ENCODE measurements at places on chromosomes 12 and 14.

- DNase-seq: no peak
These were observed 41.6 kb downstream of the RNF34 start for GRCh38 chr12:121441555-121441954.

DNA sequence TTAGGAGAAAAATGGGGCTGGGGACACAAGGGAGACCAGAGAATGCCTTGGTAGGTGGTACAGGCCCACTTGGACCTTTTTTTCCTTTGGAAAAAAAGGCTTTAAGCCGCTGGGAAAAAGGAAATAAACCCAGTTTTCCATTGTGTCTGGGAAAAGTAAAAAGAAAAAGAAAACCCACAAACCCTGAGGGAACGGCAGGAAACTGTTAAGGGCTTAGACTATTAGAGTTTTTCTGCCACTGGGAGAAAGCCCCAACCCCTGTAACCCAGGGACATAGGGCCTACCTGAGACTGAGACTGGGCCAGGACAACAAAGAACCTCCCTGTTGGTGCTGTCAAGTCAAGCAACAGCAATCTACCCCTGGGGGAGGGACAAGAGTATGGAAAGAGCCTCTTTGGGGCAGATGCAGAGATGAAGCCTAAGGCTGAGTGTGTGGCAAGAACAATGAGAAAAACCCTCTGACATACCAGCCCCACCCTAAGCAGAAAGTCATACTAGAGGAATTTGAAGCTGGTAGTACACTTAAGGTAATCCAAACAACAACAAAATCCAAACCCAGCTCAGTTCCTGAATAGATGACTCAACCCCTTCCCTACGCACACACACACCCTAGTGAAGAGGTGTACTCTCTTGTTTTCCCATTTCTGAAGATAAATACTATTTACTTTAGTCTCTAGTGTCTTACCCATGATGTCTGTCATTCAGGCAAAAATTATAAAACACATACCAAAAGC, 22.8 kb downstream of the ATF1 start:
- DNase-seq: no peak

- DNase-seq: no peak
These were observed 929.5 kb downstream of the VRK1 start for GRCh38 chr14:97726676-97727075.

- no peak for DNase-seq
These were observed 40.9 kb upstream of the NOS1 start for GRCh38 chr12:117402363-117402762.

- DNase-seq: no peak
These were observed 22.8 kb upstream of the GOLGA3 start for GRCh38 chr12:132851465-132851864.

DNA sequence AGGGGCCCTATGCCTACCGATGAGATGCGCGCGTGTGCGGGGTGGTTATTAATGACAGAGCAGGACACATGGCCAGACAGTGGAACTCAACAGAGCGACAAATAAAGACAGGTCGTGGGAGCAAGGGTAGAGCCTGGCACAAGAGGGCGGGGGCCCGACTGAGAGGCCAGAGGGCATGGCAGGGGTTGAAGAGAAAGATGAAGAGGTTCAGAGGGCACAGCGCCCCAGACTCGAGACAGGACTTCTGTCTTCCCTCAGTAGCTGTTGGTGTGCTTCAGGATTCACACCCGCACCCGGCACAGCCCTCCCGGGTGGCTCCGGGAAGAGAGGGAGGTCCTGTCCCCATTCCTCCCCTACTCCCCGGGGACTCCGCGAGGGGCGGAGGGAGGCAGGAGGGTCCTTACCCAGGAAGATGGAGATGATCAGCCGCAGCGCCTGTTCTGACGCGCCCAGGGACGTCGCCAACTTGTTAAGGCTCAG, 366 bp downstream of the LPCAT3 start:
- no peak for DNase-seq

DNA sequence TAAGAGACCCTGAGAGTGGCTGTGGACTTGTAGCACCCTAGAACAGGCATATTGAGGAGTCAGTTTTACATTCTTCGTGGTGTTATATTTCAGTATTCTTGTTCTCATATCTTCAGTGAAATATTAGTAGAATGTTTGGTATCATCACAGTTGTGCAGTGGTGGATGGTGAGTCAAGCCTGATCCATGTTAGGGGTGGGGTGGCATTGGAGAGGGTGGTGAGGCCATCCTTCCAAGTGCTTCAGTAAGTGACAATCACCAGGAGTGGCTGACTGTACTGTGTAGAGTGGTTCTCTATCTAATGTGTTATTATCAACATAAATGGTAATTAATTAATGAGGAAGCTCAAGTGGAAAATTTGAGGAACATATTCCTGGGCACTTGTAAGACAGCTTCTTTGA, 197.7 kb upstream of the SLC16A7 start:
- no peak for DNase-seq

DNA sequence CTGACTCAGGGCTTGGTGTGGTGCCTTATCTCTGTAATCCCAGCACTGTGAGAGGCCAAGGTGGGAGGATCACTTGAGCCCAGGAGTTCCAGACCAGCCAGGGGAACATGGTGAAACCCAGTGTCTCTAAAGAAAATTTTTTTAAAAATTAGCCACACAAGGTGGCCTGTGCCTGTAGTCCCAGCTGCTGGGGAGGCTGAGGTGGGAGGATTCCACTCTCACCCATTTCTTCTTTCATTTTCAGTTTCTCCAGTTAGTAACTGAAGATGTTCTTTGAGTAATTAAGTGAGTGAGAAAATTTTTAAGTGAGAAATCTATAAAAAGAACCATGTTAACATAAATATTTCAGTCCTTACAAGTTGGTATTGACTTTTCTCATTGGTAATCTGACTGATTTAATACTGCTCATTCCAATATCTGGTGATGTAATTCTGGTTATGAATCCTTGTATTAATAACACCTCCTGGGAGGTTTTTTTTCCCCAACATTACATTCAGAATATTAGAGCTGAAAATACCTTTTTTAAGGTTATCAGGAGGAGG, 6.1 kb downstream of the METTL3 start:
- no peak for DNase-seq

DNA sequence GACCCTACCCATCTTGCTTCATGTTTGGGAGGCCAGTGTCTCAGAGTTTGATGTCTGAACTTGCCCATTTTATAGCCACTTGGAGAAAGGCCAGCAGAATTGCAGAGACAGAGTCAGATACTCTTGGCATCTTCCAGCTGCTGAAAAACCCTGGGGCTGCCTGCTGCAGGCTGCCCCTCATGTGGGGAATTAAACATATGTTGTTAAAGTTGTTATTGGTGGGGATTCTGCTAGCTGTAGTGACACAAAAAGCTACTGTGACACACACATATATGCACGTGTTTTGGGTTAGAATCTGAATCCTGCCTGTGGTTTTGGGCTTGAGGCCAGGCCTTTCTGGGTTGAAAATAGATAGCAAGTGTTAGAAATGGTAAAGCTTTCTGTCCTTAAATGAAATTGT, 1288.4 kb downstream of the AACS start:
- DNase-seq: no peak

DNA sequence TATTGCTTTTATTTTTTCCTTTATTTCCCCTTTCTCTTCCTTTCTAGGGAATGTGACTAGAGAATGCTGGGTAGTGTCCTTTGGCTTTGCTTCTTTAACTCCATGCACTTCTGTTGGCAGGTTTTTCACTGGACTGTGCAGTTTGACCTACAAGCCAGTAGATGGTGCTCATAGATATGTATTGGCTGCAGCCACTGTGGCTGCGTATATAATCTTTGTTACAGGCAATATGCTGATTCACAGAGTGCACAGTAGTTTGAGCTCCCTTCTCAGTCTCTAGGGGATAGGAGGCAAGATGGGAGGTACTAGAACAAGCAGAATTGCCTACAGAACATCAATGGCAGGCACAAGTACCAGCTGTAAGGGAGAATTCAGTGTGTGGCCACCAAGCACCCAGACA, 503.5 kb downstream of the LRFN5 start:
- peak; percentile 4 for DNase-seq

- no peak for DNase-seq
These were observed 160.1 kb upstream of the CPNE8 start for GRCh38 chr12:39065455-39065854.

GRCh38 chr14:95834496-95834895, 42.1 kb upstream of the TUNAR start:
- no peak for DNase-seq

DNA sequence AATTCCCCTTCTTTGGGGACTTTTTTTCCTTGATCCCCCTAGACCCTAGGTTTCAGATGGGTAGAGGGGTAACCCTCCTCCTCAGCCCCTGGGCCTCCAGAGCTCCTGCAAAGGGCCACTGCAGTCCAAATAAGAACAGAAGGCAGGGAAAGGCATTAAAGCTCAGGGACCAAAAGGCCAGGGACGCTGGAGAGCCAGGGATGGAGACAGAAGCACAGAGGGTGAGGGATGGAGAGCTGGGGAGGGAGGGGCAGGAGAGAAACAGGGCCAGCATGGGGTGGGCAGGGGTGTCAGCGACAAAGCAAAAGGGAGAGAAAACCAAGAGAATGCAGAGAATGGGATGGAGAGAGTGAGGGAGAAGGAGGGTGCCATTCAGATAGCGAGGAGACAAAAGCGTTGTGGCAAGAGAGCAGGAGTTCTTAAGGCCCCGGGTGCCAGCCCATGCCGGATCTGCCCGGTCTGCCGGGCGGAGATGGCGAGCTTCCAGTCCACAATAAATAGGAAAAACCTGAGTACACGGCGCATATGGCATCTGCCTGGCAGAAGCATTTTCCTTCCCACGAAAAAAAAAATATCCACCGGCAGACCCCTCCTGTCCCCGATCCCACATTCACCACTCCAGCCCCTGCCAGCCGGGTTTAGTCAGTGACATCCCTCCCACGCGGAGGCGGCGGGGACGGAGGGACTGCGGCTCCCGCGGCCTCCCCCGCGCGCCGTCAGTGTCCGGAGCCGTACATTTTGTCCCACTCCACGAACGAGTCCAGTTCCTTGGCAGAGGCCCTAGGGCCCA, 28.6 kb downstream of the FIGNL2 start:
- DNase-seq: peak; percentile 37

DNA sequence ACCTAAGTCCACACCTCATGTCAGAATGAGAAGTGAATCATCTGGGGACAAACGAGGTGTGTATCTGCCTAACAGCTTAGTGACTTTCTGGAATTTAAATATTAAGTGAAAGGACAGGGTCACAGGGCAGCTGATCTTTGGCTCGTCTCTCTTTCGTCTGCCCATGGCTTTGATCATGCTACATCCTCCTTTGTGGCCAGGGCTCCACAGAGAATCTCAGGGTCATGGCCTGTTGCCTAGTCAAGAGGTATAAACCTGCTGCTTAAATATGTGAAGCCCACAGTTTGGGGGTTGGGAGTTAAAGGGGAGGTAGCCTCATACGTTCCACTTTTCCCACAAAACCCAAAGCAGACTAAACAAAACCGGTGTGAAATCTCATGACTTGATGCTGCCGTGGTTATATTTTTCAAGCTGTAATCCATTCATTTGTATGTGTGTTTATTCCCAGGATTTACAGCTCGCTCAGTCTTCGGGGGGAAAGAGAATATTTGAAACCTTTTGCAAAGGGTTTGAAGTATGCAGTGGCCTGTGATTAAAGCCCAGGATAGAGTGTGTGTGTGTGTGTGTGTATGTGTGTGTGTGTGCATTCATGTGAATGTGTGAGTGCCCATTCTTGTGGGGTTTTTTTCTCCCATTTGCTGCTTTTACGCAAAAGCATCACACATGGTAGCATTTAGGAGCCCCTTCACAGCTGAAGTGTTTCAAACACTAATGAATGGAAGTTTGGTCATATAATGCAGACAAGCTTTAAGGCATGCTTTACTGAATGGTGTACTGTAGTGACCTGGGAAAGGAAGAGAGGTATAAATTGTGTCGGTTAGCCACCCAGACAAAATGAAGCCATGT, 137.1 kb downstream of the HMGA2 start:
- no peak for DNase-seq

GRCh38 chr14:77009014-77009413, 19.5 kb downstream of the IRF2BPL start:
- no peak for DNase-seq

DNA sequence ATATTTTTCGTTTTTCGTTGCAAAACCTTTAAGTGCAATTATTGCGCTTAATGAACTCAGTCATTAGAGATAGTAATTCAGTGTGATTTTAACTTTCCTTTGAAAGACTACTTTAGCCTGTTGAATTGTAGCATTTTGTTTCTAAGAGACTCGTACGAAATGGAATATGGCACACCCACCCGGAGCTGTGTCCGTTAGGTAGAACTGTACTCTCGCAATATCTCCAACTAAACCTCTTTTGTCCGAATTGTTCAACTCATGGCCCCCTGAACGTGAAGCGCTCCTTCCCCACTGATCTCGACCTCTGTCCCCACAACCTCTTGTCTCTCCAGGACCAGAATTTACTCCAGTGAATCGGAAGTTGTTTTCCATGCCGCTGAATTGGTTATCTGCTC, 800 bp downstream of the PCNX4 start:
- no peak for DNase-seq

- no peak for DNase-seq
These were observed 6.8 kb downstream of the ARL6IP4 start for GRCh38 chr12:122987086-122987951.

DNA sequence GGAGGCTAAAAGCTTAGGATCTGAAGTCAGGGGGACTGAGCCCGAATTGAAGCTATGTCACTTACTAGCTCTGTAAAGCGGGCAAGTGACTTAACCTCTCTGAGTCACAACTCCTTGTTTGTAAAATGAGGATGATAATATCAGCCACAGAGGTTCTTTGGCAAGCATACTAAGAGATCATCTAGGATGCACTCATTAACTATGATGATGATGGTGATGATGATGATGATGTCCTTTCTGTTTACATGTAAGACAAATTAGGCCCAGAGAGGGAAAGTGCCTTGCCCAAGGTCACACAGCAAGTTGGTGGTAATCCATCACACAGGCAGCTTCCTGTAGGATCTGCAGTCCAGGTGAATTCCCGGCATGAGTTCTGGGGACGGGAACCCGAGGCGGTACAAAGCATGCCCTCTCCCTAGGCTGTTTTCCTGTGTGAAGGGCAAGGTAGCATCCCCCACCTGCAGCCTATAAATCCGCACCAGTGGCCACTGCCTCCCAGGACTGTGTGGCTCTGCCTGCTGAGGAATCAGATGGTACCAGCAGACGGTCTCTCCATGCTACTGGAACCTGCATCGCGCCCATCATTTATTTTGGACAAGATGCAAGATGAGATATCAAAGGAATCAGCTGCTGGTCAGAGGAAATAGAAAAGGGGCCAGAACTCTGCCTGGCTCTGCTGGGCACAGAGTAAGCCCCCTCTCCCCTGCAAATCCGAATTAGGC, 55.2 kb downstream of the MAP1LC3B2 start:
- DNase-seq: no peak

DNA sequence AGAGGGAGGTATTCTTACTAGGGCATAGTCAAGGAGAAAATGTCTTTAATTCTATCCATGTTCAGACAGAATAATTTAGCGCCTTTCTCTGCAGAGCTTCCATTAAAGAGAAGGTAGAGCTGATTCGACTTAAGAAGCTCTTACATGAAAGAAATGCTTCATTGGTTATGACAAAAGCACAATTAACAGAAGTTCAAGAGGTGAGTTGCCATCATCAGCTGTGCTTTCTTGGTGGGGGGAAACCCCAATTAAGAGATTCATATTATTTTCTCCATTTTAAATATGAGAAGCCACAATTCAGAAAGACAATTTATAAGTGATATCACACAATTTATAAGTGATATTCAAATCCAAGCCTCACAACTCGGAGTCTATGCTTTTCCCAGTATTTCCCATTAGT, 27.8 kb downstream of the RPGRIP1 start:
- no peak for DNase-seq

Data from COR-L47 (cell line).